Heart right ventricle (tissue), 16 donors: ENCODE measurements at places on chromosomes 2 and 18. TPM values are rescaled to one million over a fixed set of nuclear protein-coding genes. Genes with fewer than 3 reads are reported as not detected.

GRCh38 chr2:216104691-216105090 is 4.5 kb upstream of the XRCC5 start:
- no peak for DNase-seq

The EMILIN2 gene
- total RNA-seq = 15.8 TPM

DNA sequence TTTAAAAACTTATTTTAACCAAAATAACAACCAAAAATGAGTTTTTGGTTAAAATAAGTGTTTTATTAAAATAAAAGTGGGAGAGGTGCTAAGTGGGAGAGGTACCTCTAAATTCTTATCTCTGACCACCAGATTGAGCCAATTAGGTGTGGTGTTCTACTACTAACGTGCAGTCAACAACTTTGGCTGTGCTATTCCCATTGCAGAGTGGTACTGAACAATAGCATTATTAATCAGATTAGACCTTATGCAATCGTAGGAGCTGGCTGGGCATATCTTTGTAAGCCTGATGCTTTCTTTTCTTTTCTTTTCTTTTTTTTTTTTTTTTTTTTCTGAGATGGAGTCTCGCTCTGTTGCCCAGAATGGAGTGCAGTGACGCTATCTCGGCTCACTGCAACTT is 38.9 kb downstream of the RAB27B start:
- DNase-seq = no peak

- DNase-seq = no peak
Observed at GRCh38 chr2:2591542-2591940, 260.5 kb upstream of the MYT1L start.
